Neural progenitor cell (in vitro differentiated cells): ENCODE measurements at places on chromosomes 11 and 22. TPM values are rescaled to one million over a fixed set of nuclear protein-coding genes. Genes with fewer than 3 reads are reported as not detected.

Gene SEPTIN3
- total RNA-seq = 12.8 and 20.5 TPM in 2 replicates

Gene CABP4
- not detected in 2 replicates for total RNA-seq

Gene TEAD1
- total RNA-seq = 93.8 and 98.3 TPM in 2 replicates

Gene BDNF
- 1.6 and 2.1 TPM in 2 replicates for total RNA-seq

DNA sequence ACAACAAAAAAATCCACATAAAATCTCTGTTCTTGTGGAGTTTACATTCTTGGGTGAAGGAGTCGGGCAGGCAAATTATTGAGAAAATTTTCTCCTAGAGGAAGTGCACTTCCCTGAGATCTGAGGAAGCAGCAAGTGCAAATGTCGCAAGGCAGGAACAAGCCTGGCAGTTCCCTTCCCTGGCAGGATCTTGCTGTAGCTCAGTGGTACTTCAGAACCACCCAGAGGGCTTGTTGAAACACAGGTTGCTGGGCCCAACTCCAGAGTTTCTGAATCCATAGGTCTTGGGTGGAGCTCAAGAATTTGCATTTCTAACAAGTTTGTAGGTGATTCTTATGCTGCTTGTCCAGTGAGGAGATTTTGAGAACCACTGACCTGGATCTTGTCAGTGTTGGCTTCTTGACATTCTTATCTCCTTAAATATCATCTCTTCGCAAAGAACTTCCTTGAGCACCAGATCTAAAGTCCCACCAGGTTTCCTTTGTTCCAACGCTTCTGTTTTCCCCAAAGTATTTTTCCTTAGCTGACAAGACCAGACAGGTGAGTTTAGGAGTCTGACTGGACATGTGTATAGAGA lies 9.6 kb downstream of the QSER1 start:
- H3K4me3 ChIP-seq = no peak overlapping the region
- H3K27me3 ChIP-seq = no peaks in the 10 kb centered on the region
- no peaks in the 10 kb centered on the region for H3K36me3 ChIP-seq
- no peak for DNase-seq

- H3K27me3 ChIP-seq = no peaks in the 10 kb centered on the region
- H3K4me1 ChIP-seq = peaks cover 4% of the 10 kb centered on the region
- no peaks in the 10 kb centered on the region for H3K36me3 ChIP-seq
- DNase-seq = peak; percentile 1
Measured at GRCh38 chr11:1927848-1928469, 8.5 kb downstream of the TNNT3 start.

DNA sequence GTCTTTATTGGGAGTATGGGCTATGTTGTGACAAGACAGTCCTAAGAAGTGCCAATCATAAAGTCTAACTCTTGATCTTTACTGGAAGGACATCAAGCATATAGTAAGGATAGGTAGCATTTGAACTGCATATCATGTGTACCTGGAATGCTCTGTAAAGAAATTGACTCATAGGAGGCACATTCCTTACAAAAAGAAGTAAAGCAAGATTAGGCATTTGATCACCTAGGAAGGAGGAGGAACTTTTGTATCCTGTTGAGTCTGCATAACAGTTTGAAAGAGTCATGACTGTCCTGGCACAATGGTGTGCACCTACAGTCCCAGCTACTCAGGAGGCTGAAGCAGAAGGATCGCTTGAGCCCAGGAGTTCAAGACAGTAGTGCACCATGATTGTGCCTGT lies 42.2 kb upstream of the DNAJB7 start:
- H3K27me3 ChIP-seq = no peaks in the 10 kb centered on the region
- H3K27ac ChIP-seq = no peak overlapping the region
- H3K4me3 ChIP-seq = no peak overlapping the region
- DNase-seq = no peak
- H3K36me3 ChIP-seq = no peaks in the 10 kb centered on the region

DNA sequence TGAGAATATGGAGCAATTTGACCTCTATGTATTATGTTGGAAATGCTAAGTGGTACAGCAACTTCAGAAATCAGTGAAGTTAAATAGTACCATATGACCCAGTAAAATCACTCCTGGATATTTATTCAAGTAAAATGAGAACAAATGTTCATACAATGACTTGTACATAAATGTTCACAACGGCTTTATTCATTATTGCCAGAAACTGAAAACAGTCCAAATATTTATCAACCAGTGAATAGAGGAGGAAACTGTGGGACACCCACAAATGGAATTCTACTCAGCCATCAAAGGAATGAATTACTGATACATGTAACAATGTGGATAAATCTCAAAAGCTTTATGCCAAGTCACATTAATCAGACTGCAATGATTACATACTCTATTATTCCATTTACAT lies 416.3 kb downstream of the AASDHPPT start:
- no peaks in the 10 kb centered on the region for H3K27me3 ChIP-seq
- no peaks in the 10 kb centered on the region for H3K36me3 ChIP-seq
- H3K4me1 ChIP-seq = no peaks in the 10 kb centered on the region

DNA sequence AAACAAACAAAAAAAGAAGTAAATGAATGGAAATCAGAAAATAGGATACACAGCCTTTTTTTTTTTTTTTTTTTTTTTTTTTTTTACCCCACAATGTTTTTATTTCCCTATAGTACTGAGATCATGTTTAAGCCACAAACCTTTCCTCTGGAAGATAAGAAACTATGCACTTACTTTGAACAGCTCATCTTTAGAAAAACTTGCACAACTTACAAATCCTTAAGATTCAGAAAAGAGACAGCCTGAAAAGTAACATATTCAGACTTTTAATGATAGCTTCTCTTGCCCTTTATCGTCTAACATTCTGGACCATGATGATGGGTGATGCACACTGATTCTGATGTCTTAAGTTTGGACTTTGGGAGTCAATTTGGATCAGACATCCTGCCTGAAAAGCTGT lies 80.3 kb downstream of the TNRC6B start:
- peaks cover 5% of the 10 kb centered on the region for H3K36me3 ChIP-seq
- H3K4me3 ChIP-seq = no peak overlapping the region
- DNase-seq = no peak
- no peaks in the 10 kb centered on the region for H3K27me3 ChIP-seq
- no peak overlapping the region for H3K27ac ChIP-seq
- peaks cover 2% of the 10 kb centered on the region for H3K4me1 ChIP-seq

DNA sequence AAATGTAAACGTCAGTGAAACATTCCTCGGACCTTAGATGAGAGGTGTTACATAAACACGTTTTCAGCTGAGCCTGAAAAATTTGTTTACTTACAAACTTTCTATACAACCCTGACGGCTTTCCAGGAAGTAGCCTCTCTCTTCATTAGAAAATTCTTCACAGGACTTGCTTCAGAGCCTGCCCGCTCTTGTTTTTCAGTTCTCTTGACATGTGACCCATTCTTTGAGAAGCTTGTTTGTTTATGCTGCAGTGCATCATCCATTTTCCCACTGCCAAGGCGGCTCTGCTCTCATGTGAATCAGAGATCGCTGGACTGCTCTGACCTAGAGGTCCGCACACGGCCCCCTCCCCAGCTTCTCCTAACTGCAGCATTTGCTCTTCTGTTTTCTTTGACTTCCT lies 47.9 kb upstream of the ARHGAP42 start:
- H3K36me3 ChIP-seq = no peaks in the 10 kb centered on the region
- no peak for DNase-seq
- H3K27ac ChIP-seq = no peak overlapping the region
- peaks cover 6% of the 10 kb centered on the region for H3K4me1 ChIP-seq
- no peaks in the 10 kb centered on the region for H3K27me3 ChIP-seq

- H3K4me3 ChIP-seq = peak overlapping the region; percentile 59
- H3K36me3 ChIP-seq = no peaks in the 10 kb centered on the region
- no peak overlapping the region for H3K27ac ChIP-seq
- H3K27me3 ChIP-seq = peaks cover 96% of the 10 kb centered on the region
- H3K4me1 ChIP-seq = peaks cover 17% of the 10 kb centered on the region
Measured at GRCh38 chr11:116580799-116581198, 192.0 kb downstream of the BUD13 start.

GRCh38 chr22:48301421-48301820 lies 1526.3 kb downstream of the BRD1 start:
- no peaks in the 10 kb centered on the region for H3K27me3 ChIP-seq
- no peaks in the 10 kb centered on the region for H3K4me1 ChIP-seq
- H3K4me3 ChIP-seq = no peak overlapping the region
- H3K36me3 ChIP-seq = no peaks in the 10 kb centered on the region

DNA sequence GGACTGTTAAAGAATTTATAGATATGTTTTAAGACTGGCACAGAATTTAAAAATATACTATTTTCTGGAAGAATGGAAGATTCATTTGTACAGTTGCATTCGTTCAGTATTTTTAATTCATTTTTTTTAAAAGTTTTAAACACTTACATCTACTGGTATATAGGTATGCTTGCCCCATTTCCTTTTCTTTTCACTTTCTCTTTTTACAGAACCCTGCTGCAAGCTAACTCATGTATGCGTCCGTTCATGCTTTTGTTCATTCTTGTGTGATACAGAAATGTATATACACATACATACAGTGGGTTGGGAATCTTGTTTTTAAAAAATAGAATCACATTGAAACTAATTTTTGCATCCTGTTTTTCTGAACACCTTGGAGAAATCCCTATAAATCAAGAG lies 31.0 kb downstream of the PACS1 start:
- no peak overlapping the region for H3K4me3 ChIP-seq
- H3K27me3 ChIP-seq = no peaks in the 10 kb centered on the region
- no peak overlapping the region for H3K27ac ChIP-seq
- no peaks in the 10 kb centered on the region for H3K4me1 ChIP-seq
- no peak for DNase-seq

GRCh38 chr11:128889657-128890213 lies 1.4 kb upstream of the KCNJ5 start:
- peak overlapping the region; percentile 60 for H3K4me3 ChIP-seq
- DNase-seq = peak; percentile 40
- H3K4me1 ChIP-seq = peaks cover 34% of the 10 kb centered on the region
- no peaks in the 10 kb centered on the region for H3K36me3 ChIP-seq

GRCh38 chr22:17369439-17370025 lies at the start of gene CECR2:
Gene CECR2, plus strand, starts transcription at chr22:17369460. Its CDS starts 324 bp downstream, at chr22:17369784.
- H3K27ac ChIP-seq = peak within 1 kb of the TSS; percentile 100
- H3K4me1 ChIP-seq = peaks cover 48% of the 10 kb centered on the region
- no peaks in the 10 kb centered on the region for H3K27me3 ChIP-seq

- H3K4me3 ChIP-seq = no peak overlapping the region
- DNase-seq = no peak
- no peaks in the 10 kb centered on the region for H3K36me3 ChIP-seq
- H3K4me1 ChIP-seq = no peaks in the 10 kb centered on the region
- no peak overlapping the region for H3K27ac ChIP-seq
- H3K27me3 ChIP-seq = peaks cover 99% of the 10 kb centered on the region
Measured at GRCh38 chr11:2449548-2450320, 4.9 kb downstream of the KCNQ1 start.

DNA sequence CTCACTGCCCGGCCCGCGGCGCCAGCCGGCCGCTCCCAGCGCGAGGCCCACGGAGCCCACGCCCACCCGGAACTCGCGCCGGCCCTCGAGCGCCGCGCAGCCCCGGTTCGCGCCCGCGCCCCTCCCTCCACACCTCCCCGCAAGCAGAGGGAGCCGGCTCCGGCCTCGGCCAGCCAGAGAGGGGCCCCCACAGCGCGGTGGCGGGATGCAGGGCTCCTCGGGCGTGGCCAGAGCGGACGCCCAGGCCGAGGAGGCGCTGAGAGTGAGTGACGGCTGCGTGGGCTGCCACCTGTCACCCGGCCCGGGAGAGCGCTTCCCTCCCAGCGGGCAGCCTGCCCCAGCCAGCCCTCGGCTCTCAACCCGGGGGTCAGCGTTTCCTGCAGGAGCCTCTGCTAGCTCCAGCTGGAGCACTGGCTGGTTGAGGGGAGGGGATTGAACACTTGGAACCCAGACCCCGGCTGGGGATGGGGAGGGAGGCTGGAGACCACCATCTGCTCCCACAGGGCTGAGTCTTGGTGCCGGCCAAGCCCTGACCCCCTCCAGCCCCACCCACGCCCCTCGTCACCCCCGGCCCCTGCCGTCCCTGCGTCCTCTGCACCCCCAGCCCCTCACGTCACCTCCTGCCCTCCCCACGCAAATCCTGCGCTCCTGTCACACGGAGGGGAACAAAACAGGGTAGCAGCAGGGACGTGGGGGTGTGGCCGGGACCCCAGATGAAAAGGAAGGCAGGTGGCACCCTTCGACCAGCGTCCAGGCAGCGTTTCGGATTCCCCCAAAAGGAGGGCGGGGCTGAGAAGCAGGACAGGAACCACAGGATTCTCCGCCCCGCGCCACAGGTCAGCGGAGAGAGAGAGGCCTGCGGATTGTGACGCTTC lies 157.0 kb downstream of the BRD1 start:
- peak overlapping the region; percentile 53 for H3K4me3 ChIP-seq
- DNase-seq = peak; percentile 77
- H3K27me3 ChIP-seq = peaks cover 72% of the 10 kb centered on the region
- H3K4me1 ChIP-seq = peaks cover 20% of the 10 kb centered on the region

DNA sequence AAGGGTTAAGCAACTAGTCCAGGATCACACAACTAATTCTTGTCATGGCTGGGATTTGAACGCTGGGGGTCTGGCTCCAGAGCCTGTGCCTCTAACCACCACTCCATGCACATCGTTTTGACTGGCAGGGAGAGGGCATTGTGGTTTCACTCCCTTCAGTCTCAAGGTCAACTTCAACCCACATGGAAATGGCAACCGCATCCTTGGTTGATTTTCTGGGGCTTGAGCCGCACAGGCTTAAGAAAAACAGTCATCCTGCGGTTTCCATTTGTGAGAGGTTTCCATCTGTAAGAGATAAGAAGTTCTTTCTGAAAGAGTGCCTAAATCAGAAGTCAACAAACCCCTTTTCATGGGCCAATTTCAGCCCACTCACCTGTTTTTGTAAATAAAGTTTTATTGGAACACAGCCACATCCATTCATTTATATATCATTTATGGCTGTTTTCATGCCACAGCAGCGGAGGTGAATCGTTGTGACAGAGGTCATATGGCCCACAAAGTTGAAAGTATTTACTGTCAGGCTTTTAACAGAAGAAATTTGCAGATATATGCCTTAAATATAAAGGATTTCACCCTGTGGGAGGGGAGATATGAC lies 65.7 kb downstream of the SGSM1 start:
- no peaks in the 10 kb centered on the region for H3K27me3 ChIP-seq
- H3K27ac ChIP-seq = no peak overlapping the region
- H3K36me3 ChIP-seq = no peaks in the 10 kb centered on the region
- no peak overlapping the region for H3K4me3 ChIP-seq

DNA sequence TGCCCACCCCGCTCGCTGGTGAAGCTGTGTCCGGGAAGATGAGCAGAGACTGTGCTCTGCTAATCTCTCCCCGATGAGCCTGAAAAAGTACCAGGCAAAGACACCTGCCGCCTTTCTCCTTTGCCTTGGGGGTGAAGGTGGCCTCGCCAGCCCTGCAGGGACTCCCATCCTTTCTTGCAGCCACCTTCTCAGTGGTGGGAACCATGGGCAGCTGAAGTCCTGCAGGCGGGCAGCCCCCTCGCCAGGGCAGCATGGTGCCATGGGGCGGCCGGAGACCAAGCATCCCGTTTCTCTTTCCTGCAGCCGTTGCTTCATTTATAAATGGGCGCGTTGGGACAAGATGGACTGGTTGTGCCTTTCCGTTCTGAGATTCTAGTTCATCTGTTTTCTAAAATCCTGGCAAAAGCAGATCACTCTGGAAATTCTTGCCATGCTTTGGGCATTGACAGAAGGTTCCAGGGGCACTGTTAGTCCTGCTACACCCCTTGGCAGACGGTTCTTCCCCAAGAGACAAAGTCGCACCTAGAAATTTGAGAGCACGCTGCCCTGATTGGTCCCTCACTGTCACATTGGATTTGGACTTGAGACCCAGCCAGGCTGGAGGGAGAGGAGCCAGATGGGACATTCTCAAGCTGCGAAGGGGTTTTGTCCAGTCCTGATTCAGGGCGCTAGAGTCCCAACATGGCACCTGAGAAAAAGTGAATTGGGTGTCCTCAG lies 7.5 kb downstream of the CTTN start:
- no peak for DNase-seq
- H3K36me3 ChIP-seq = no peaks in the 10 kb centered on the region
- H3K27ac ChIP-seq = peak overlapping the region; percentile 80
- no peak overlapping the region for H3K4me3 ChIP-seq
- no peaks in the 10 kb centered on the region for H3K27me3 ChIP-seq
- H3K4me1 ChIP-seq = peaks cover 6% of the 10 kb centered on the region
